ENCODE measurements at places on chromosomes 4 and X.

GRCh38 chr4:69070590-69070989 is 25.7 kb upstream of the UGT2B7 start:
- DNase-seq, result no peak

DNA sequence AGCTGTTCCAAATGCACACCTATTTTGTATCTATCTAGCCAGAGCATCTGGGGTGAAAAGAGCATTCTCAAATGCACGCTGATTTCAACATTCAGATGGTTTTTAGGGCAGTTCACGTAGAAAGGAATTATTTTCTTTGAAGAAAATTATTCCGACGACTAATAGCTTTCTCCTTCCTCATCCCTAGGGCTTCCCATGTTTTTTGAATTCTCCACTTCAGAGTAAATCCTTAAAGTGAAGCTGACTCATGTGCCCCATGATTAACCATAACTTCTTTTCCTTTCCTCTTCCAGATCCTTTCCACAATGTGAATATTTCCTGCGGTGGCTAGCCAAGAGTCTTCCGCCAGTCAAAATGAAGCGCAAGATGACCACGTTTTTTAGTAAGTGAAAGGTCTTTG is 86.7 kb upstream of the PDHA1 start:
- DNase-seq, result no peak

GRCh38 chr4:176953021-176953420 is 160.3 kb upstream of the VEGFC start:
- no peak for DNase-seq

DNA sequence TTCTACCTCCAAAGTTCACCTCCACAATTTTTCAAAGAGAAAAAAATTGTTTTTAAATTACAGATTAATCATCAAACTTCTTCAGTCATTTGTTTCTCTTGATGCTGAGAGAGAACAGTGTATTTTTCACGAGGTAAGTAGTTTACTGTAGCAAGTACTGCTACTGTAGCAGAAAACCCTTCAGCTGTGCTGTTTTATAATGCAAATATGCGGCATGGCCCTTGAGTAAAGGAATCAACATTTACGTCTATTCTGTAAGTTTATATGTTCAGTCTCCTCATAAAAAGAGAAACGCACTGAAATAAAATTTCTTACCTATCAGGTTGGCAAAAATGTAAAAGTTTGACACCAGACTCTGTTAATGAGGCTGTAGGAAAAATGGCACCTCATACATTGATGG is 399.0 kb downstream of the NKX6-1 start:
- no peak for DNase-seq

DNA sequence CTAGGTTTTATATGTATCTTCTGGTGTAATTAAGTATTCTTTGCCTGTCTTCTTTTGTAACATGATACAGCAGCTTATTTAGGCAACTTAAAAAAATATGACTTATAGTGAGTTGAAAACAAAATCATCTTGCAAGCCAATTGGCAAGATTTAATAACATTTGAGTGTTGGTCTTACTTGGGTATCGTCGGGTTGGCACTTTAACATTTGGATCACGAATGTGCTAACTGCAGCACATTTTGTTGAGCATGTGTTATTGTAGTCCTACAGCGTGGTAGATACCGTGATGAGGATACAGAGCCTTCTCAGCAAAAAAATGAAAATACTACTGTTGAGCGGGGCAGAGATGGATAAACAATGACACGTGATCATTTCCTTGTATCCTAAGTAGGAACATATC is 295.3 kb downstream of the ARHGAP10 start:
- DNase-seq, result no peak

DNA sequence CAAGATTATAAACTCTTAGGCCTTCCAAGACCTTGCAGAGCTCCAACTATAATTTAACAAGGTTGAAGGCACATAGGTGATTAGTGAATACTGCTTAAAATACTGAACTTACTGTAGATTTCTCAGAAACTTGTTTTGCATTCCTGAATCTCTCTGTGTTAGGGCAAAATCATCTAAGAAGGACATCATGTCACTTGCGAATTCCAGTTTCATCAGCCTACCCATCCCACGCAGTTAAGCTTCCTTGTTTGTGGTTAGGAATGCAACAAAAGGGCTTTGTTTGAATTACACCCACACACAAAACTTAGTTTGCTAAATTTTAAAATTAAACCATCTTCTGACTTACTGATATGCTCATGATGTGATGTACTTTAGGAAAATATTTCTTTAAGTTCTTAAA is 174.0 kb downstream of the SOWAHB start:
- no peak for DNase-seq
